Stimulated activated CD4-positive, alpha-beta T cell treated with anti-CD3 and anti-CD28 coated beads, TNF-alpha, amount 100 ng/mL, for 24 hours (primary cell): ENCODE measurements at places on chromosomes 2 and 18.

- no peak for DNase-seq
These were observed 66.6 kb downstream of the CELF4 start for GRCh38 chr18:37499044-37499443.

GRCh38 chr2:141041281-141041680 is 1089.5 kb downstream of the LRP1B start:
- no peak for DNase-seq

- no peak for DNase-seq
These were observed 73.1 kb upstream of the CXCR4 start for GRCh38 chr2:136191041-136191440.

DNA sequence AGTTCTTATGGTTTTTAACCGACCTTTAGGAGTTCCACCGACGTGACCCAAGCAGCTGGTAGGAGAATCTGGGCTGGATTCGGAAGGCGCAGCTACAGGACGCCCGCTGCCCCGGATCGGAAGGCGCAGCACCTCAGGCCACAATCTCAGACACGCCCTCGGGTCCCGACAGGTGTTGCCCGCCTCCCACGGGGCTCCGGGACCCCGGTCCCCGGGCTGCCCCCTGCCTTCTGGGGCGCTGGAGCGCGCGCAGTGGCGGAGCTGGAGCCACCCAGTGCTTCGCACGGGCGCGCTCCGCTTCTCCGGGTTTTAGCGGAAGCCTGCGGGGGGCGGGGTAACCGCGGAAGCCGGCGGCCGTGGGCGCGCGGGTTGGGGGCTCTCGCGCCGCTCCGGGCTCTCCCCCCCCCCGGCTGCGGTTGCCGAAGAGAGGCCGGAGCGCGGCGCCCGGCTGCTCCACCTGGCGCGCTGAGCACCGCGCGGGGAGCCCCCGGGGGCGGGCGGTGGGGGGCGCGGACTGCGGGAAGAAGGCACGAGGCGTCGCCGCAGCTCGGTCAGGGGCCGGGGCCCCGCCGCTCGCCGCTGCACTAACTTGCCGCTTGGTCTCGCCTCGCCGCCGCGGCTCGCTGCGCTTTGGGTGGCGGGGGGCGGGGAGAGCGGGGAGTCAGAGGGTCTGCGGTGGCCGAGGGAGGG is 718.8 kb downstream of the DPP10 start:
- DNase-seq: no peak
